Frontal cortex (tissue), 4 donors: ENCODE measurements at places on chromosomes 6 and 20. TPM values are rescaled to one million over a fixed set of nuclear protein-coding genes. Genes with fewer than 3 reads are reported as not detected.

The C20orf144 gene
- 0.41 TPM for total RNA-seq

The SCUBE3 gene
- 1.6 TPM for total RNA-seq

The NKAIN2 gene
- total RNA-seq = 109 TPM

The C6orf141 gene
- total RNA-seq = 4.9 TPM

The BPIFB2 gene
- not detected for total RNA-seq

The OR2H2 gene
- total RNA-seq = not detected

The NKAIN4 gene
- 14.7 TPM for total RNA-seq

The IYD gene
- total RNA-seq = not detected

The ABT1 gene
- total RNA-seq = 12.6 TPM

The LYRM4 gene
- 14.7 TPM for total RNA-seq

- DNase-seq = no peak
Measured at GRCh38 chr20:35344354-35344837, 52.2 kb upstream of the FAM83C start.

- no peak for DNase-seq
Measured at GRCh38 chr20:37364013-37364926, 18.3 kb downstream of the SRC start.

GRCh38 chr6:33904050-33904746, 100.4 kb upstream of the MLN start:
- no peak for DNase-seq

DNA sequence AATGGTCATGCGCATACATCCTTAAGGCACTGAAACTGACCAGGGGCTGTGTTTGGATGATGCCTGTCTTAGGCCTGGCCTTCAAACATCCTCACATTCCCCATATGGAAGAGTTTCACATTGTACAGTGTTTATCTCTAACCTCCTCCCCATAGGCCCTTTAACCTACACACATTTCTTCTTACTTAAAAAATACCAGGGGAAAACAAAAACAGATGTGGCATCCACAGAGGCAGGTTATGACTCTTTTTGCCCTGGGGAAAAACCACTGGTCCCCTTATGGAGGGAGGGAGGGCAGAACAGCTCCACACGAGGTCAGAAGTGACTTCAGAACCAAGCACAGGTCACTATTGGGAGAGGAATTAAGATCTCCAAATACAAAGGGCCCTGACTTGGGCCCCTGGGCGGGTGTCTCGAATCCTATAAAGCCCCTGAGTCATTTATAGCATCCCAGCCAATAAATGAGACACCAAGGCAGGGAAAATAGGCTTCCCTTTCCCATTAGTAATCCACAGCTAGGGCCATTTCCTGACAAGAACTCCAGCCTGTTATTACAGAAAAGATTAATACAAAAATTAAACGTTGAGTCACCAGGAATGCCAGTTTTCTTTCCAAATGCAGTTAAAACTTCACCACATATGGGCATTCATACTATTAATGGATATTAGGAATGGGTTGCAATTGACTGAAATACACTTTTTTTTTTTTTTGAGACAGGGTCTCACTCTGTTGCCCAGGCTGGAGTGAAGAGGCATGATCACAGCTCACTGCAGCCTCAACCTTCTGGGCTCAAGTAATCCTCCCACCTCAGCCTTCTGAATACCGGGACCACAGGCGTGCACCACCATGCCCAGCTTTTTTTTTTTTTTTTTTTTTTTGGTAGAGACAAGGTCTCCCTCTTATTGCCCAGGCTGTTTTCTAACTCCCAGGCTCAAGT, 107.2 kb downstream of the ATP9A start:
- DNase-seq = no peak

DNA sequence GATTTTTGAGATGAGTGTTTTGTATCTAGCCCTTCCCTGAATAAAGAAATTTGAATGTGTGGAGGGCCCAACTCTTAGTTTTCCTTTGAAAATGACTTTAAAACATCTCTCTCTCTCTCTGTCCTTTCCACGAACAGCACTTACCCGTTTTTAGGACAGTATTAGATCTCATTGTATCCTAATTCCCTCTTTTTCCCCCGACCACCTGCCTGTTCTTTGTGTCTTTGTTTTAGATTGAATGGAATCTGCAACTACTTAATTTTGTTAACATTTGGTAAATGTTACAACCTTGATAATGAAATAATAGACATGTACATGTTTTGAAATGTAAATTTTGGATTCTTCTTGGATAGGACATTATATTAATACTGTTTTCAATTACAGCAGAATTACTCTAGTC, 3.1 kb downstream of the DSP start:
- no peak for DNase-seq

- no peak for DNase-seq
Measured at GRCh38 chr6:159894991-159895390, 4.2 kb downstream of the MAS1 start.

- DNase-seq = no peak
Measured at GRCh38 chr6:336159-337114, 44.1 kb downstream of the DUSP22 start.

DNA sequence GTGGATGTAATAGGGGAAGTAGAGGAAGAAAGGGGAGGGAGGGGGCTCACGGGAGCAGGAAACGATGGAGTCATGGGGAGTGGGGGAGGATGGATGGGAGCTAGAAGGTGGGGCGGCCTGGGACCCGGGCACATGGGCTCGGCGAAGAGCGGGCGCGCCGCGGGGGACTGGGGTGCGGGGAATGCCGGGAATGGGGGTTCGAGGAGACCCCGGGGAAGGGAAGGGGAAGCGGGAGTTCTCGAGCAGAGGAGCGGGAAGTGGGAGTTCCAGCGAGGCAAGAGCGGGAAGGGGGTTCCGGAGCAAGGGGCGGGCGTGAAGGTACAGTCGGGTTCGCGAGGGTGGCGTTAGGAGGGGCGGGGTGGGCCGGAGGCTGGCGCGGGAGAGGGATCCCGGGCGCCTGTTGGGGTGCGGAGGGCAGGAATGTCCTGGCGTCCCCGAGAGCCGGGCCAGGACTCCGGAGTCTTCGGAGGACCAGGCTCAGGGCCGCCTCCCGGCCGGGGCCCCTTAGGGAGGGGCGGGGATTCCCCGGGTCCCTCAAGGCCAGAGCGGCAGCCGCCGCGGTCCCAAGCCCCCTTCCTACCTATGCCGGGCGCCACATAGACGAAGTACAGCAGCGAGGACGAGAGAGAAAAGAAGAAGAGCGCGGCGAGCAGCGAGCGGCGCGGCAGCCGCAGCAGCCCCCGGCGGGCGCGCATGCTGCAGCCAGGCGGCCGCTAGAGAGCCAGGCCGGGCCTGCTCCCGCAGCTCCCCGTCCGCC, 504 bp downstream of the B4GALT5 start:
- peak; percentile 52 for DNase-seq

GRCh38 chr20:17683218-17684076, 1.4 kb upstream of the RRBP1 start:
- DNase-seq = no peak

DNA sequence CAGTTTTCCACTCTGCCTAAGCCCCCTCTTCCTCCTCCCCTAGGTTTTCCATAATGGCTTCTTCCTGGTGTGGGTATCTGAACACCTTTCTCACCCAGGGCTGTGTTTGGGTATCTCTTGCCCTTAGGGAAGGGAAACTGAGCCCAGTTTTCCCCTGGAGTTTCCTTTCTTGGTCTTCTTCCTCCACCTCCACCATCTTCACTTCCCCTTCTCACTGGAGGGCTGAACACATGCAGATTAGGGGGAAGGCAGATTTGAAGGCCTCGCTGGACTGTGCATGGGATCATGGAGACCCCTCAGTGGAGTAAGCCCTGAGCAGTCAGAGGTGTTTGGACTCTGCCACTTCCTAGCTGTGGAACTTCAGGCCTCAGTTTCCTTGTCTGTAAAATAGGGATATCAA, 27.8 kb downstream of the FOXP4 start:
- DNase-seq = no peak

- no peak for DNase-seq
Measured at GRCh38 chr6:32665661-32666060, 796 bp downstream of the HLA-DQB1 start.

GRCh38 chr6:143441680-143442545, 8.6 kb downstream of the ADAT2 start:
- no peak for DNase-seq

GRCh38 chr6:100962466-100962865, 81.3 kb upstream of the ASCC3 start:
- no peak for DNase-seq

DNA sequence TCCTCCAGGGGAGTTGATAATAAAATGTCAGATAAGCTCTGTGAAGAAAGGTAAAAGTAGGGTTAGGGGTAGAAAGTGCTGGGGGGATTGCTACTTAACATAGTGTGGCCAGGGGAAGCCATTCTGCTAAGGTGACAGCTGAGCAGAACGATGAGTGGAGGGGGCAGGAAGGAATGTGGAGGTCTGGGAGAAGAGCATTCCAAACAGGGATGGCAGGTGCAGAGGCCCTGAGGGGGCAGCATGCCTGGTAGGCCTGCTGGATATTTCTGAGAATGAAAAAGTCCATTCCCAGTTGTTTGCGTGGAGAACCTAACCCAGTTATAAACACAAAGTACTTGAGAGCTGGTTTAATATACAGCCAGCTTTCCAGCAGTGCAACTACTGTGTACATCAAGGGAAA, 9.3 kb downstream of the GFRA4 start:
- DNase-seq = no peak

DNA sequence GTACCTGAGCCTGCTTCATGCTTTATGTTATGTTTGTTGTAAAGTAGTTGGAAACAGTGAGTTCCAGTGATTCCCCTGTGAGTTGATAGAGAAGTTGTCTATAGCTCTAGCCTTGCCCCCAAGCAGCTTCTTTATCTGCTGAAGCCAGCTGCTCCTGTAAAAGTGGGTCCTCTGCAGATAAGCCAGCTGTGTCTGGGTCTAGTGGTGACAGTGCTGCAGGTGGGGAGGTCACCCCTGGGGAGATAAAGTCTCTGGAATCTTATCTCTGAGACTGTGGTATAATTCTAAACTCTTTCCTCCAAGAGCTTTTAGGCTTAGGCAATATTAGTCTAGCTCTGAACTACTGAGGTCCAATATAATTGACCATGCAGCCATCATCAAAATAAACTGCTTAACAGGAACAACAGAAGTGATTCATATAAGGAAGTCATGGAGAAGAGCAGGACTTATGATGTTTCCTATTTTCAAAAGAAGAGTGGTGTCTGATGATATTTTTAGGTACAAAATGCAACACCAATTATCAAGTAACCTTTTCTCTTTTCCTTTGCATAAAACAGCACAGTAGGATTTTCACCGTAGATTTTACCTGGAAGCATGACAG, 44.2 kb upstream of the TMEM217 start:
- DNase-seq = no peak

DNA sequence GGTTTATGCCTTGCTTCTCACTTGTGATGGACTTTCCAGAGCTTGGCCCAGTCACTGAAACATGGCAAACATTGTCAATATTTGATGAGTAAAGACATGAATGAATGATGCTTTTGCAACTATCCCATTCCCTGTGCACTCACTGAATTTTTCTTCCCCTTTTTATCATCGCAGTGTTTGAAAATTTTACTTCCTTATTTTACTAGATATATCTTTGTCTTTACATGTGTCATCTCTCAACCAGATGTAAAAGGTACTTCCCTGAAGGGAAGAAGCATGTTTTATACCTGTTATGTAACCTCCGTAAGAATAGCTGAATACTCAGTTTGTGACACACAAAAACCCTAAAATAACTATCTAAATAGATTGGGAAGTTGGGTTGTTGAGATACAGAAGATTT, 544.7 kb upstream of the FLRT3 start:
- no peak for DNase-seq

GRCh38 chr6:32087574-32088486, 21.3 kb downstream of the TNXB start:
- DNase-seq = peak; percentile 59

DNA sequence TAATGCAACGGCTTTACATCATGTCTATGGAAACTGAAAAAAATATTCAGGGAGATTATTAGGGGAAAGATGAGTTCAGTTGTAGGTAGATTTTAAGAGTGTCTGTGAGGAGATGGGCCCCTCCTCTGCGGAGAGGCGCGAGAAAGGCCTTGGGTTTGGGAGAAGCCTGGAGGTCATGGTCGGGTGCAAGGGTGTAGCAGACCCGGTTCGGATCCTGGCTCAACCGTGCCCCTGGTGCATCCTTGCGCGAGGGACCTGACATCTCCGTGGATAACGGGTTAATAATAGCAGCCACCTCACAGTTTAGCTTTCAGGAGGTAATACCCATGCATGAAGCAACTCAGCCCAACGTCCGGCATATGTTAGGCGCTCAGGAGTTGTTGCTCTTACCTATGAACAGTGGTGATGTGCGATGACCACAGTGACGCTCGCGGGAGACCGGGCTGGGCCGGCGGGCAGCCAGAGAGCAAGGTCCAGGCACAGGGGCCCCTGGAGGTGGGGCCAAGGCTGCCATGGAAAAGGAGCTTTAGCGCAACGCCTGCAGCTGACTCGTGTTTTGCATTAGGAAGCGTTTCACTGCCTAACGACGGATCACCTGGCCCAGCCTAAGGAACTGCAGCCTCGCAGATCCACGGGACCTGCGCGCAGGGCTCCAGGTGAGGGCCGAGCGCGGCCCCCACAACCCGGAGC, 146.4 kb upstream of the ARID1B start:
- DNase-seq = no peak

DNA sequence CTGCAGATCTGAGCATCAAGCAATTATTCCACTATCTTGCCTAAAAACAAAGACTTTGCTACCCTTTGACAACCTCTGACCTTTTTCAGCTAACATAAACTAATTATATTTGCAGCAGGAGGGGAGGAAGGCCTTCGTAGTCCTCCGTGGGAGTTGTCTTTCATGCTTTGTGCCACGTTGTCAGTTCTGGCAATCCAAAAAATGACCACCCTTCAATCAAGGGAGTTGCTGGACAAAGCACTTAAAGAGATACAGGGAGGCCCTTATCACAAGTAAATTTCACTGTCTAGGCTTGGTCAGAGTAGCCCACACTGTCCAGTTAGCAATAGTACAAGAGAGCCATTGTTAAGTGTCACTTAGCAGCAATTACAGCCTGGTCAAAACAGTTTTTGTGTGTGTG, 578.9 kb downstream of the HAO1 start:
- no peak for DNase-seq

- DNase-seq = no peak
Measured at GRCh38 chr6:33957892-33958525, 154.2 kb upstream of the MLN start.

GRCh38 chr6:139580592-139581484, 206.4 kb upstream of the CITED2 start:
- no peak for DNase-seq

- peak; percentile 59 for DNase-seq
Measured at GRCh38 chr20:52150440-52151258, 40.9 kb downstream of the ZFP64 start.

- no peak for DNase-seq
Measured at GRCh38 chr6:50853939-50854338, 35.3 kb downstream of the TFAP2B start.

- DNase-seq = no peak
Measured at GRCh38 chr6:8556370-8557013, 121.1 kb upstream of the SLC35B3 start.
